ENCODE measurements at places on chromosomes 6 and 20. TPM values are rescaled to one million over a fixed set of nuclear protein-coding genes. Genes with fewer than 3 reads are reported as not detected.
A peak's percentile ranks its signal among the peaks of the same experiment; 100 is the strongest.

GRCh38 chr20:4813076-4813862, 91.6 kb downstream of the PRND start:
- peak overlapping the region; percentile 94 for H3K4me3 ChIP-seq
- peak overlapping the region; percentile 98 for H3K27ac ChIP-seq
- peak; percentile 40 for DNase-seq
- peaks cover 76% of the 10 kb centered on the region for H3K4me1 ChIP-seq
- H3K27me3 ChIP-seq = no peaks in the 10 kb centered on the region

DNA sequence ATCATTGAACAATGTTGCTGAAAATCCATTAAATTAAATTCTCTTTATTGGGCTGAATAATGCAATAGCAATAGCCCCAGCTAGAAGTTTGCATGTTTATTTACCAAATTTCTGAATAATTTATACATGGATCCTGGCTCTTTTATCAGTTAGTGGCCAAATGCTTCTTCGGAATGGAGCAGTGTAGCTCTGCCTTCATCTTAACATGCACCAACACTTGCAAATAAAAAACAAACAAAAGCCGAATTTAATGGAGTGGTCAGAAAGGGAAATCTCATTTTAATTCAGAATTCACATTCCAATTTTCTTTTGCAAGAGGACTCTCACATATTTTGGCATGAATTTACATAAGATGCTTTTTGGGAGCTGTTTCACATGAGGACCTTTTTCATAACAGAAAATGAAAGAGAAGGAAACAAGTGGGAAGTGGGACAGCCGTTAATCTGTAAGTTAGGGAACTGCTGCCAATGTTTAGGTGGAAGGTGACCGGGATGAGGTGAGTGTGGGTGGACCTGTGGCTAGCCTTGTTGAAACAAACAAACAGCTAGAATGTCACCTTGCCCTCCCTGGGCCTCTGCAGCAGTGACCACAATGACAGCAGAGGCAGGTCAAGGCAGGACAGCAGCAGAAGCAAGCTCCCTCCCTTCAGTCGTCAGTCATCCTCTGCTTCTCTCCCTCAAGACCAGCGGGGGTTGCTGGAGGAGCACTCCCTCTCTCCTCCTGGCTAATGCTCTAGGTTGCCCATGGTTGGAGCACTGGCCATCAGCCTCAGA, 73.2 kb downstream of the INSM1 start:
- no peaks in the 10 kb centered on the region for H3K4me1 ChIP-seq
- H3K27me3 ChIP-seq = no peaks in the 10 kb centered on the region
- no peak overlapping the region for H3K27ac ChIP-seq
- no peak for DNase-seq
- no peak overlapping the region for H3K4me3 ChIP-seq

GRCh38 chr6:37168163-37168758, 1.7 kb upstream of the PIM1 start:
- peak overlapping the region; percentile 97 for H3K4me3 ChIP-seq
- H3K27ac ChIP-seq = peak overlapping the region; percentile 2
- peaks cover 4% of the 10 kb centered on the region for H3K27me3 ChIP-seq
- H3K4me1 ChIP-seq = peaks cover 21% of the 10 kb centered on the region

DNA sequence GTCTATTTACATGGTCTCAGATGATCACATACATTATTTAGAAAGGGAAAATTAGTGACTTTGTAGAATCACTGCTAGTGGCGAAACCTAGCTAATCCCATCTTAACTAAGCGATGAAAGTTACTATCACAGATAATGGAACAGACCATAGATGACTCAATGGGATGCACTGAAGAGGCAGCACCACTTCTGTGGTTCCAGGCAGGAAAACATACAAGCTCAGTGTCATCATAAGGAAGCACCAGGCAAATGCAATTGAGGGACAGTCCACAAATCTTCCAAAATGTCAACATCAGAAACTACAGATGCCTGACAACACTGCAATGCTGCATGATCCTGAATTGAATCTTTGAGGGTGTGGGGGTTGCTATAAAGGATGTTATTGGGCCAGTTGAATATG, 15.9 kb upstream of the SNAI1 start:
- no peak overlapping the region for H3K4me3 ChIP-seq
- H3K27me3 ChIP-seq = no peaks in the 10 kb centered on the region
- no peak overlapping the region for H3K27ac ChIP-seq

GRCh38 chr6:131331873-131332781, 196.9 kb downstream of the AKAP7 start:
- no peak overlapping the region for H3K4me3 ChIP-seq
- DNase-seq = no peak
- H3K4me1 ChIP-seq = no peaks in the 10 kb centered on the region
- no peaks in the 10 kb centered on the region for H3K27me3 ChIP-seq

DNA sequence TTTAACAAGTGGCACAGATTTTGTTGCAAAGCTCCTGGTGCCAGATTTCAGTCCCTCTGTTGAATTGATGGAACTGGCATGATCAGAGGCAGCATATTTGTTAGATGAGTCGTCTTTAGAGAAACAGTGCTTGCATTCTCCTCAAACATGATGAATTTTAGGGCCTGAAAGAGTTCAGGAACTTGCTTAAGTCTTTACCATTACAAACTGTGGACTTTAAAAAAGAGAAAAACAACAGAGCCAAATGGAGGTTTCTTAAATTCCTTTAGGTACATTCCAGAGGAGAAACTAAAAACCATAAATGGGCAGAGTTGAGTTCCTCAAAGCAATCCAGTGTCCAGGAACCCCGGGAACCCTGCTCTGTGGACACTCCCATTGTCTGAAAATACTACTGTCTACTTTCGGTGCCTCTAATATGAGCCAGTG, 2.5 kb downstream of the GTF2H5 start:
- peaks cover 7% of the 10 kb centered on the region for H3K36me3 ChIP-seq
- no peak overlapping the region for H3K4me3 ChIP-seq
- H3K27me3 ChIP-seq = no peaks in the 10 kb centered on the region
- H3K4me1 ChIP-seq = peaks cover 9% of the 10 kb centered on the region
- H3K27ac ChIP-seq = no peak overlapping the region
- DNase-seq = no peak

DNA sequence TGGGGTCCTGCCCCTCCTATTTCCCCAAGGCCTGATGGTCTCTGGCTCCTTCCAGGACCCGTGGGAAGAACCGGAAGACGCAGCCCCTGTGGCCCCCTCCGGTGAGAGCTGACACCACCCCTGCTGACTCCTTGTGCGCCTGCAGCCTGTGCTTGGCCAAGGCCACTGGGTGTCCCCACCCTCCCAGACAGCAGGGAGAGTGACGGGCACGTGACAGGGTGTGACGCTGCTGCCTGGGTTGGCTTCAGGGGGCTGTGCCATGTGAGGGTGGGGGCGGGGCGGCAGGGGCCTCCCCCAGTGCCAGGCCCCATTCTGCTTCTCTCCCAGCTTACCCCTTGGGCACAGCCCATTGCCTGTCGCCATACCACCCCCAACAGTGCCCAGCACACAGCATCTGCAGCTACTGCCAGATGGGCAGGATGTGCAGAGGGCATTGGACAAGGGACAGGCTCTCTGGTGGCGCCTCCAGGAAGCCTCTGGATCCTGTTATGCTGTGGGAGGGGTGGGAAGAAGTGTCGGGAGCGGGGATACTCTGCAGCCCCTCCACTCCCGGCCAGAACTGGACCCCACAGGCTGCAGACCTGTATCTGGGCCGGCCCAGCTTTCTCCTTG, 2.9 kb downstream of the BIRC7 start:
- H3K27ac ChIP-seq = no peak overlapping the region
- H3K36me3 ChIP-seq = no peaks in the 10 kb centered on the region
- DNase-seq = no peak
- H3K4me1 ChIP-seq = peaks cover 5% of the 10 kb centered on the region
- no peaks in the 10 kb centered on the region for H3K27me3 ChIP-seq
- no peak overlapping the region for H3K4me3 ChIP-seq

- no peak for DNase-seq
- H3K27me3 ChIP-seq = no peaks in the 10 kb centered on the region
- H3K4me3 ChIP-seq = no peak overlapping the region
- no peaks in the 10 kb centered on the region for H3K36me3 ChIP-seq
- H3K4me1 ChIP-seq = no peaks in the 10 kb centered on the region
Measured at GRCh38 chr6:11865680-11866300, 87.2 kb upstream of the ADTRP start.

DNA sequence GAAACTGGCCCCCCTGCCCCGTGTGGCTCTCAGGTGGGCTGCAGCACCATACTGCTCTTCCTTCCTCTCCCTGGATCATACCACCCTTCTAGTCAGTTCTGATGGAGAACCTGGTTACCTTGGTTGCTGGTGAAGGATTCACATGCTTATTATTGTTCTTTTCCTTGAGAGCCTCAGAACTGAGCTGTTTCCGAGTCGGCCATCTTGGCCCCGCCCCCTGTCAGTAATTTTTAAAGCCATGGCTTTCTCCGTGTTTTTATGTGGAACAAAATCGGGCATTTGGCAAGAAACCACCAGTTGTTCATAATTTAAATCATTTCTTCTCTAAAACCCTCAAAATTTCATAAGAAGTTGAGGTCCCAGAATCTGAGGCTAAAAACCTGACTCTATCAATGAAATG, 493.8 kb downstream of the NKAIN2 start:
- no peak for DNase-seq
- no peaks in the 10 kb centered on the region for H3K4me1 ChIP-seq
- no peaks in the 10 kb centered on the region for H3K36me3 ChIP-seq
- H3K27me3 ChIP-seq = no peaks in the 10 kb centered on the region
- H3K27ac ChIP-seq = no peak overlapping the region
- H3K4me3 ChIP-seq = no peak overlapping the region

PACRG gene
- total RNA-seq = not detected

ZBP1 gene
- 11.7 TPM for total RNA-seq

PEDS1 gene
- total RNA-seq = 30.2 TPM

EPHA7 gene
- total RNA-seq = not detected

DUSP15 gene
- not detected for total RNA-seq

HAO1 gene
- total RNA-seq = not detected

AKAP12 gene
- total RNA-seq = 0.08 TPM

ID4 gene
- total RNA-seq = not detected

DTD1 gene
- 25.9 TPM for total RNA-seq

Data from activated CD8-positive, alpha-beta T cell treated with anti-CD3 and anti-CD28 coated beads, Interleukin-2, amount 10 ng/mL, durations not matched to agents 7 days and 5 days (primary cell).